ENCODE measurements at places on chromosomes 5 and 9.
A peak's percentile ranks its signal among the peaks of the same experiment; 100 is the strongest.

DNA sequence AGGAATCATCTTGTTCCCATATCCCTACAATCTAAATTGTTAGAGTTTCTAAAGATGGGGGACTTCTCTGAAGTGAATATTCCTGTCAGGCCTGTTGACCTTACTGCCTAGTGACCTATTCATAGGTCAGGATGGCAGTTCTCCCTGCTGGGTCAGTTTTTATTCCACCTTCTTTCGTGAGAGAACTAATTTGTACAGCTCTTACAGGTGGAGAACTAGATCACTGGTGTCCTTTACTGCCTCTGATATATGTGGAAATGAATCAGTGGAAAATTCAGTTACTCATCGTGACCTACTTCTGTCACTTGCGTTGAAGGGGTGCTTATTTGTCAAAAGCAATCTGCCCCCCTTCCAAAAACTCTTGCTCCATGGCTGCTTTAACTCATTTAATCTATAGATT lies 164.9 kb downstream of the CD180 start:
- no peak for DNase-seq

DNA sequence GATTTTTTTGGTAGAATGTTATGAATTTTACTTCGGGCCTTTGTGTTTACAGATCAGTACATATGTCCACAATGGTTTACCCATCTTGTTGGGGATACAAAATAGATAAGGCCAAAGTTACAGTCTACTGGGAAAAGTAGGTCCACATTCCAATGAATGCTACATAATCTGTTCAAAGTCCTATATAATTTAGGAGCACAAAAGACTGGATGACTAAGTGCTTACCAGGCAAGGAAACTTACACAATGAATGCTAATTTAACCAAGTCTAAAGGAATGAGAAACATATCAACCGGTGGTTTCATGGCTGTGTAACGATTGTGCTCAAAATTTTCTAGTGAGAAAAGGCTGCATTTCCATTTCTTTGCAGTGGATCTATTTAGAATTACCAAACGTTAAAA lies 97.4 kb upstream of the TRPM3 start:
- no peak for DNase-seq

GRCh38 chr9:27861887-27862286 lies 288.6 kb upstream of the C9orf72 start:
- no peak for DNase-seq

DNA sequence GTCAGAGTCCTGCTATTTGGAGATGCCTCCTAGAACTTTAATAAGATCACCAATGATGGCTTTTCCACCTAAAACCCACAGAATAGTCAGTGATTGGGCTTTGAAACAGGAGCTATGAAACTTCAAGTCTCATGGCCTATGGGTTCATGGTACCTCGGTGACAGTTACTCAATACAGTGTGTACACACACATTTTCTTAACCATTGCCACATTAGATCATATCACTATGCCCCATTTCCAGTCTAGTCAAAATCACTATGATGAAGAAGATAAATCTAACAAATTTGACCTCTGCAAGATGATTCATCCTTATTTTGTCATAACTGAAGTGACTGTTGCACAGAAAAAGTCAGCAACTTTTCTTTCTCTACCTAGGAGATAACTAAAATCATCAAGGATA lies 86.8 kb upstream of the OR13F1 start:
- no peak for DNase-seq

DNA sequence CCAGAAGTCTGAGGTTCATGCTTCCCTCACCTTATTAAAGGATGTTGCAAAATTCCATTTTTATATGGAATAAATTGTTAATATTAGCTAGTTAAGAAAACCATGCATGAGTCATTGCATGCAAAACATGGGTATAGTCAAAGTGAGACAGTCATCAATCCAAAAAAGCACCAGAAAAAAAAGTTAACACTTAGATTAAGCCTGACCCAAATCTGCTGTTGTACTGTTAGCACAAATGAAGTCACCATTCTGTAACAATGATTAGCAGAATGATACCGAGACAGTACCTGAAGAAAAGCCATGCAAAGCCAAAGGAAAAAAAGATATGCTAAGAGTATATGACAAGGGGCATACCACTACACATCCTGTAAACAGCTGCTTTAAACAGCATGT lies 49.5 kb downstream of the PKD2L2 start:
- DNase-seq, result no peak

- DNase-seq, result no peak
These were observed 161.3 kb downstream of the SNCAIP start for GRCh38 chr5:122473138-122473843.

- no peak for DNase-seq
These were observed 65.7 kb upstream of the TNFAIP8 start for GRCh38 chr5:119290161-119290569.

GRCh38 chr5:147690595-147690994 lies 91.9 kb downstream of the JAKMIP2 start:
- DNase-seq, result no peak

GRCh38 chr5:61307611-61308010 lies 24.4 kb upstream of the ZSWIM6 start:
- DNase-seq, result no peak

- no peak for DNase-seq
These were observed 55.5 kb upstream of the STC2 start for GRCh38 chr5:173383711-173384110.

DNA sequence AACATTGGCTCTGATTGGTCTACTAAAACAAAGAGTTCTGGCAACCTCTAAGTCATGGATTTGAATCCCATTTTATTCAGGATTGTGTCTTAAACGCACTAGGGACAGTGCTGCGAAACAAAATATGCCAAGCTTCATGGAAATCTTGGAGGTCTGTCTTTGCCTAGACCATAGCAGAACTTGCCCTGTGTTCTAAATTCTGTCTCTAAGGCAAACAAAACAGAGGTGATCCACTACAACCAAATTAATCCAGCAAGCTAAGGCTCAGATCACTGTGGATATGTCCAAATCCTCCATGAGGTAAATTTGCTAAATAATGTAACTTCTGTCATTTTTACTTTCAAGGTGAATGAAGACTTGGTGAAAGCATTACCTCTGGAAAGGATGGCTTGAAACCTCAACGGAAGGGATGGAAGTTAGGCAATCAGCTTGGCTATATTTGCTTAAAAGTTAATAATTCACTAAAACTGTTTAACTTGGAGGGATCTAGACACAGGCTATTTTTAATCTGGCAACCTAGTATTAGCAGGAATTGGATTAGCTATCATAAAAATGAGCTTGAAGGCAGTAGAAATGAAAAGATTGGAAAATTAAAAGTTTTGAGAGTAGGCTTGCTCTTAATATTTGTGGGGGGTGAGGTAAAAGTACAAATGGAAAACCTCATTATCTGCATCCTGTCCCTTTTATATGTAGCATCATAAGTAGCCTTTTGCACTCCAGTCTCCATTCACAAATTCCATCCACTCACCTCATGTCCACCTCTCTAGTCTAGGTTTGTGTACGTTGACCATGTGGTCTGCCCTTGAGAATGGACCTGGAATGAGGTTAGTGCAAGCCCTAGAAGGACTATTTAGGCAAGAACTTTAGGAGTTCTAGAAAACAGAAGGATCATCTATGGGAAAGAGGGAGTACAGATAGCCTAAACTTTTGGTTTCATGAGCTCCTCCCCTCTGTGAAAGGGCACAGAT lies 176.2 kb downstream of the SMC2 start:
- no peak for DNase-seq

GRCh38 chr9:128152133-128153059 lies 3.1 kb downstream of the LCN2 start:
- no peak for DNase-seq

- DNase-seq, result no peak
These were observed 29.5 kb upstream of the SARDH start for GRCh38 chr9:133767625-133768024.

GRCh38 chr5:175715627-175716522 lies 58.0 kb downstream of the HRH2 start:
- DNase-seq, result no peak

GRCh38 chr9:76887003-76887821 lies 18.7 kb downstream of the PRUNE2 start:
- DNase-seq, result no peak

DNA sequence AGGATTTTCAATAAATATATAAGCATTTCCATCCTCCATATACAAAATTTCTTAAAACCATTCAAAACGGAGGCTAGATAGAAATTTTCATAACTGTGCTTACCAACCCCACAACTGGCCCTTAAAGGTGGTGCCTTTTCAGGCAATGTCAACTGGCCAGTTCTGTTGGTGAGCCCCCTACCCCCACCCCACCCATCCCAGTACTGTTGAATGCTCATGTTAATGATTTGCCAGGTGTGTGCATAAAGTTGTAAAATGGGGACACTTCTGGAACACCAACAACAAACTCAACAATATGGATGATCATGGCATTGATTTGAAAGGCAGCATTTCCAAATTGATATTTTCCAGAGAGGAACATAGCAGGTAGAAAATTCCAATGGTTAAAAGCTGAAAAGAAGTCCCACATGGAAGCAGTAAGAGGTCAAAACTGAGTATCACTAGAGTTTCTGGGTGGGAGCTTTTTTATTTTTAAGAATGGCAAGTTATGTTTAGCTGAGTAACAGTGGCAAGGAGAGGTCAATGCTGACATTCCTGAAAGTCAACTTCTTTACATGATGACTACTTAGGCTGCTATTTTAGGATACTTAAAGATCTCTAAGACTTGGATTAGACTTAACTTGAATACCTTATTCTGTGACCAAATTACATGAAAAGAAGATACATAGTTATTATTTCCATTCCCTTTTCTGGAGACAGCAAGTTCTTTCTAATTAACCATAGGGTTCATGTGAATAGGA lies 2.7 kb downstream of the LEAP2 start:
- no peak for DNase-seq

- no peak for DNase-seq
These were observed 103.2 kb downstream of the GPBP1 start for GRCh38 chr5:57277085-57277484.

- no peak for DNase-seq
These were observed 274.0 kb upstream of the DAPK1 start for GRCh38 chr9:87223392-87224246.

DNA sequence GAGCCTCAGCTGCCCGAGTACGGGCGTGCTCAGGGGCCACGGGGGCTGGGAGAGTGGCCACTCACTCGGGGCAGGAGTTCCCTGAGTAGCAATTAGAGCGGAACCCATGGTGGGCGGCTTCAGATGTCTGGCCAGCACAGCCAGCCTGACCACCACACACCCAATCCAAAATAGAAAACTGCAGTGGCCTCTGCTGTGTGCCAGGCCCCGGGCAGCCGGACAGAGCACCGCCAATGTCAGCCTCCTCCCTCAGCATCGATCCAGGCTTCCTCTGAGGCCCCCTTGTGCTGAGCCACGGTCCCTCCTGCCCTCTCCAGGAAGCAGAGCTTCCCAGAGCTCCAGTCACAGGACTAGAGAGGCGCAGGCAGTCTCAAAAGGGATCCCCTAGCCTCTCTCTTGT lies 2.7 kb downstream of the ADAMTS2 start:
- DNase-seq, result peak; percentile 50

GRCh38 chr9:12759761-12760160 lies 15.1 kb upstream of the LURAP1L start:
- DNase-seq, result no peak

DNA sequence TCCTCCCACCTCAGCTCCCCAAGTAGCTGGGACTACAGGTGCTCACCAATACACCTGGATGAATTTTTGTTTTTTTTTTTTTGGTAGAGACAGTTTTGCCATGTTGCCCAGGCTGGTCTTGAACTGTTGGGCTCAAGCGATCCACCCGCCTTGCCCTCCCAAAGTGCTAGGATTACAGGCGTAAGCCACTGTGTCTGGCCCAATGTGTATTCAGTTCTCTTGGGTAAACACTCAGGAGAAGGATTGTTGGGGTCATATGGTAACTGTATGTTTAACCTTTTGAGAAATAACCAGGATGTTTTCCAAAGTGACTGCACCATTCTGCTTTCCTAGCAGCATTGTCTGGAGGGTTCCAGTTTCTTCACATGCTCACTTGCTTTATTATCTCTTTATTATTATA lies 67.4 kb downstream of the TNPO1 start:
- no peak for DNase-seq

- no peak for DNase-seq
These were observed 123.7 kb upstream of the FBXL17 start for GRCh38 chr5:108505608-108506007.

GRCh38 chr9:136170006-136170901 lies 34.7 kb downstream of the LHX3 start:
- peak; percentile 68 for DNase-seq

GRCh38 chr5:110496276-110496675 lies 230.2 kb downstream of the TMEM232 start:
- no peak for DNase-seq

- DNase-seq, result no peak
These were observed 33.8 kb downstream of the ZNF131 start for GRCh38 chr5:43154469-43154868.

DNA sequence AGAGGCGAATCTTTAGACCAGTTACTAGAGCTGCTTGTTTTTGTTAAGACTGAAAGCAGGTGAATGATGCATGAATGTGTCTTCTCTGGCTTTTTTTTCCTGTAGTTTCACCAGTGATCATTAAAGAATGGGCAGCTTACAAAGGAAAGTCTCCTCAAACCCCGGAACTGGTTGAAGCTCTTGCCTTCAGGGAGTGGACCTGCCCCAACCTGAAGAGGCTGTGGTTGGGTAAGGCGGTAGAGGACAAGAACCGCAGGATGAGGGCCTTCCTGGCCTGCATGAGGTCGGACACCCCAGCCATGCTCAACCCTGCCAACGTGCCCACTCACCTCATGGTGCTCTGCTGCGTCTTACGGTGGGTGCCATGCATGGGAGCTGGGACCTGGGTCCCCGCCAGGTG lies 33.3 kb upstream of the PHF2 start:
- DNase-seq, result no peak

DNA sequence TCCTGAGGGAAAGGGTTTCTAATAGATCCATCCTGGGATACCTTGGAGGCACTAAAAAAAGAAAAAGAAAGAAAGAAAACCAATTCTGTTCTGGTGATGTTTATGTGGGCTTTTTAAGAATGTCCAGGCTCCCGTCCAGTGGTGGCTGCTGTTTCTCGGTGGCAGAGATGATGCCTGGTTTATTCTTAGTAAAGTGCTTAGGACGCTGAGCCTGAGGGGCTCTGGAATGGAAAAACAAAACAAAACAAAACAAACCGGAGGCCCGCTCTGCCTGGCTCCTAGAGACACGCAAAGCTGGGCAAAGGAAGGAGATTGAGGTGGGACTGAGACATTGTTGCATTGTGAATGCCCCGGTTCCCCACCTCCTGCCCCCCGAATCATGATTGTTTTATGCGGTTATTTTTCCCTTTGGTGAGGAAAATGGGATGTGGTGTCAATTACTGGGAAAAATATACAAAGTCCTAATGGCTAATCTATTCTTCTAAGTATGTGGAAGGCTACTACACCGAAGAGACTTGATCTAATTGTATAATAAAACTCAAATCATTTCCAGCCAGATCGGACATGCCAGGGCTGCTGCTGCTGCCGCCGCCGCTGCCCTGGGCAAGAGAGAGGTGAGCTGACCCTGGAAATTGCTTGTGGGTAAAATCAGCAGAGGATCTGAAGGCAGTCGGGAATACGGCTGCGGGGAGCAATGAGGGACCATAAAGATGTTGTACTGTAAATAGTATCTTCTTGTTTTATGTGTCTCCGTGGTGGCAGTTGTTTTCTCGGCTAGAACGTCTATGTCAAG lies 644.9 kb downstream of the CCDC171 start:
- DNase-seq, result no peak

GRCh38 chr9:105459336-105459735 lies 11.5 kb downstream of the FSD1L start:
- no peak for DNase-seq

Measured in nephron progenitor cell (in vitro differentiated cells).